Caco-2 (cell line): ENCODE measurements at places on chromosomes 16 and 17. TPM values are rescaled to one million over a fixed set of nuclear protein-coding genes. Genes with fewer than 3 reads are reported as not detected.

Gene KCTD19
- not detected in 2 replicates for total RNA-seq

Gene MAPT
- total RNA-seq: 0.60 and 0.95 TPM in 2 replicates

Gene NPIPB9
- 0.45 and 0.77 TPM in 2 replicates for total RNA-seq

Gene LYRM9
- total RNA-seq: 25.6 and 29.1 TPM in 2 replicates

Gene RASL10B
- 11.4 and 13.3 TPM in 2 replicates for total RNA-seq

DNA sequence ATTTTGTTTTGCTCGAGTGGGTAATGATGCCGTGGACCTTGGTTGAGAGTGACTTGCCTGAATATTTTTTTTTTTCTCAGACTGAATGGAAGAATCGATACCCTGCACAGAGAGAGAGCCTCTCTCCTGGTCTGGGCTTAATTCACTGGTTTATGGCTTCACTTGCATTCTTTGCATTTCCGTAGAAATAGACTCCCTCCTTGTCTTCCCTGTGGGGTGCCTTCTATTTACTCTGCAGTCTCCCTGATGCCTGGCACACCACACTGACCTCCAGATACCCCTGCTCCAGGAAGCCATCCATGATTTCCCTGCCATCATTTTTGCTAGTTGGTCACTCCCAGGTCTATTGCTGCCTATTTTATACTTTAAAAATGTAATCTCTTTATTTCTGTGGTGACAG is 238.0 kb downstream of the SNX29 start:
- DNase-seq: no peak

DNA sequence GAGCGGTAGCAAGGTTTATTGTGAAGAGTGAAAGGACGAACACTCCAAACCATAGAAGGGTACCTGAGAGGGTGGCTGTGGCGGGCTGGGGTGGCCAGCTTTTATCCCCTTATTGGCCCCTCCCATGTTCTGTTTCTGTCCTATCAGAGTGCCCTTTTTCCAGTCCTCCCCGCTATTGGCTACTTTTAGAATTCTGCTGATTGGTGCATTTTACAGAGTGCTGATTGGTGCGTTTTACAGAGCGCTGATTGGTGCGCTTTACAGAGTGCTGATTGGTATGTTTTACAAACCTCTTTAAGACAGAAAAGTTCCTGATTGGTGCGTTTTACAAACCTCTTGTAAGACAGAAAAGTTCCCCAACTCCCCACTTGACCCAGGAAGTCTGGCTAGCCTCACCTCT is 12.5 kb downstream of the GSG1L2 start:
- DNase-seq: no peak

- no peak for DNase-seq
Measured at GRCh38 chr17:48483471-48484131, 47.2 kb downstream of the HOXB1 start.

GRCh38 chr17:28688481-28688880 is 23.2 kb downstream of the PROCA1 start:
- no peak for DNase-seq

GRCh38 chr16:82636485-82636884 is 9.7 kb downstream of the CDH13 start:
- no peak for DNase-seq

DNA sequence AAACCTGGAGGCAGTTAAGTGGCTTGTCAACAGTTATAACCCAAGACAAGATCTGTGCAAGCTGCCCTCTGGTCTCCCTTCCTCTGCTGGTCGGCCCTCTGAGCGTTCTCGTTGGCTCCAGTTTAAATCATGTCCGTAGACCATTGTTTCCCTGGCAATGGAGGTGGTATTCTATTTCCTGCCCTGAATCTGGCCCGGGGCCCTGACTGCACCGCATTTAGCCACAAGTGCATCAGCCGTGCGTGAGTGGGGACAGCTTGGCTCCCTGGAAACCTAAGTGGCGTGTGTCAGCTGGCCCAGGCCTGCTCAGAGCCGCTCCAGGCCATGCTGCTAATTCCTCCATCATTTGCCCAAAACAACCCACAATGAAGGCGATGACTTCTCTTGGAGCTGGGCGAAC is 15.0 kb upstream of the MYLK3 start:
- DNase-seq: no peak

- no peak for DNase-seq
Measured at GRCh38 chr16:48188449-48189102, 32.8 kb upstream of the ABCC12 start.

GRCh38 chr17:65028545-65028843 is 28.0 kb downstream of the GNA13 start:
- no peak for DNase-seq

GRCh38 chr17:35584061-35584460 is 3.1 kb upstream of the AP2B1 start:
- no peak for DNase-seq

DNA sequence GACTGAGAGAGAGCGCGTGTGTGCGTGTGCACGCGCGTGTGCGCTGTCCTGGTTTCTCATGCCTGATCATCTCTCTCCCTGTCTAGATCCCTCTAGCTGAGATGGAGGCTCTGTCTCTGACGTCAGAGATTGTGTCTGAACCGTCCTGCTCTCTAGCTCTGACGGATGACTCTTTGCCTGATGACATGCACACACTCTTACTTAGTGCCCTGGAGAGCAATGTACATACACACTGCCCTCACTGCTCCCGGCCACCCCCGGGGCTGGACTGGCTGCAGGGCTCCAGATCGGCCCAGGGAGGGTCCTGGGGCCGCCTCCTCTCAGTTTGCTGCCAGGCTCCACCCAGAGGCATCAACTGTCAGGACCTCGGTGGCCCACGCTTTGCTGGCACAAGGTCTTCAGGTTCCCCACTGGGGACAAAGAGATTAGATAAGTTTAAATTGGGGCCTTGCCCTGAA is 13.1 kb upstream of the ABCC3 start:
- DNase-seq: no peak

DNA sequence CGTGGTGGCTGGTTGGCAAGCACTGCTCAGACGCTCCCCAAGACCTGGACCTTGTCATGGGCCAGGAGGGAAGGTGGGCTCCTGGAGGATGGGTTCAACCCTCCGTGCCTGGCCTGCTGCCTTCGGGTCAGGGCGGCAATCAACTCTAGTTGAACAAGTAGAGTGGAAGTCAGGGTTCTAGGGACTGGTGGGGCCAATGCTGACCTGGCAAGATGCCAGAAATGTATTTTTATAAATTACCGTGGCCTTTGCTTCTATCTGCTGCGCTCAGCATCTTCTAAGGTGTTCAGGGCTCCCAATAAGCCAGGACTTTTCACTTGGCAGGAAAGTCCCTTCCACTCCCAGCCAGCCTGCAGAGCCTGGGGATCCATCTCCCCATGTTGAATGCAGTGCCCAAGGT is 207.1 kb upstream of the N4BP1 start:
- no peak for DNase-seq
